ENCODE measurements at places on chromosomes 12 and 14.

- DNase-seq = peak; percentile 45
These were observed 59.4 kb downstream of the TTC7B start for GRCh38 chr14:90756755-90757345.

DNA sequence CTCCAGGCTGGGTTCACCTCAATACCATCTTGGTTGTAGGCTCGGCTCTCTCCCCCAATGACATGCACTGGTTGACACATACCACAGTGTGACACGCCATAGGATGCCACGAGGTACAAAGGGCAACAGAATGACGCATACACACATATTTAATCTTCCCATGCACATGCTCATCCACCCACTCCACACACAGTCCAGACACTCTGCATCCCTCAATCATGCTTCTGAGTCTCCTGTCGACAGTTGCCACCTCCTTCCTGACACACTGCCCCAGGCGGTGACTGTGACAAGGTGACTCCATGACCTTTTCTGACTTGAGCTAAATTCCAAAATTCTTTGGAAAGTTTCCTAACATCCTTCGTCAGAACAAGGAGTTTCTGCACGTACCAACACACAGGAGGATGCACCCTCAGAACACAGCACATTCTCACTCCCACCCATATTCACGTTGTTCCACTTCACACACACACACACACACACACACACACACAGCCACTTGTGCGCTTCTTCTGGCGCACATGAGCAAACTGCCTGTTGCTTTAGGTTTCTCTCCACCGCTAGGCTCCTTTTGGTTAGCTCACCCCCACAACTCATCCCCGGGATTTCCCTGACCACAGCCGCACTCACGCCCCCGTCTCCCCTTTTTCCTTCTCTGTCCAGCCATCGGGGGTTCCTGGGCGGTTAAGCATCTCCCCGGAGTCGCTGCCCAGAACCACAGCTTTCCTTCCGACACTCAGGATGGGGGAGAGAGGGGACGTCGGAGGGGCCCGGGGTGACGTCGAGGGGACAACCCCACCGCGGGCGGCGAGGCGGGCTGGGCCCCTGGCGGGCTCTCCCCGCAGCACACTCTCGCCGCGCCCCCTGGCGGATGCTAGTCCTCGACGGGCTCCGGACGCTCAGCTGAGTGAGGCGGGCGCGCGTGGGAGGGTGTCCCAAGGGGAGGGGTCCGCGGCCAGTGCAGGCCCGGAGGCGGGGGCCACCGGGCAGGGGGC is 536 bp upstream of the WNT1 start:
- peak; percentile 37 for DNase-seq

DNA sequence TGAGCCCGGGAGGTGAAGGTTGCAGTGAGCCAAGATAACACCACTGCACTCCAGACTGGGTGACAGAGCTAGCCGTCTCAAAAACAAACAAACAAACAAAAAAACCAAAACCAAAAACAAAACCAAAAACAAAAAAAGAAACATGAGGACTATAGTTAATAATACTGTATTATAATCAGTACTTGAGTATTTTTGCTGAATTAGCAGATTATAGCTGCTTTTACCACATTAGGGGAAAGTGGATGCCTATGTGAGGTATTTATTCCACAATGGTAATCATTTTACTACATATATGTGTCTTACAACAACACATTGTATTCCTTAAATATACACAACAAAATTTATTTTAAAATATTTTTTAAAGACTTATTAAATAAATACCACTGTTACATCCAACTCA is 101.4 kb upstream of the PPP4R3A start:
- DNase-seq = no peak

- no peak for DNase-seq
These were observed 46.0 kb upstream of the LGR5 start for GRCh38 chr12:71393625-71394024.

- no peak for DNase-seq
These were observed 46.4 kb downstream of the CLMN start for GRCh38 chr14:95273001-95273978.

DNA sequence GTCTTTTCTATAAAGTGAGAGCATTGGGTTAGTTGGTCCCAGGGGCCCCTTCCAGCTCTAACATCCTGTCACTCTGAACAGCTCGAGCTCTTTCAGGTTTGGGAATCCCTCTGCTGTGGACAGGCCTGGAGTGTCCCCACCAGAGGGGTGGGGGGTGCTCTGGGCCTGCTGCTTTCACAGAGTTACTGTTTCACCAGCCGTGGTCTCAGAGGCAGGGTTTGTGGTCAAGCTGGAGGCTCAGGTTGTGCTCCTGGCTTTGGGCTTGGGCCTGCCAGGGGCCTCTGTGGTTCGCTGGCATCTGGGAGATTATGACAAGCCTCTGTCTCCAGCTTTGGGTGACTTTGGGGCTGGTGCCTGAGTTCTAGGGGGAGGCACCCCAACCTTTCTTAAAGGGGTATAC is 59.6 kb downstream of the FBXL14 start:
- DNase-seq = no peak

DNA sequence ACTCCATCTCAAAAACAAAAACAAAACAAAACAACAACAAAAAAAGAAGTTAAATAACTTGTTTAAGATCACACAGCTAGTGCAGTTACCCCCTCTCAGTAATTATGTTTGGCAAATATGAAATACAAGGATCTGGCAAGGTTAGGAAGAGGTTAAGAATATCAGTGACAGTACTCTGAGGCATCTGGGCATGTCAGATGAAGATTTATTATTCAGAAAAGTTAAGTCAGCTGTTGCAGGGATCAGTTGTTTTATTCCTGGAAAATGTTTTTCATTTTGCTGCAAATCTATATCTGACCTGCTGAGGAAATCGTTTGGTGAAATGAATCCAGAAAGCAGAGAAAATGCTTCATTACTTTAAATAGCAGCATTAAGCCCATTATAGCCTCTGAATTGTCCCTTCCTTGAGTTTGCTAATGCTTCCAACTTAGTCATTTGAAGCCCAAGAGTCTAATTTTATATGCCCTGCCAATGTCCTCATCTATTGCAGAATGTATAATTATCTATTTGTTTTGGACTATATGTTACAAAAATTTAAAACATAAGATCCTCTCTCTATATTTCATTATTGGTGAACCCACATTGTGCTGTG is 8.1 kb downstream of the GPX2 start:
- no peak for DNase-seq

GRCh38 chr12:56628671-56629458 is 1.3 kb downstream of the BAZ2A start:
- peak; percentile 44 for DNase-seq

DNA sequence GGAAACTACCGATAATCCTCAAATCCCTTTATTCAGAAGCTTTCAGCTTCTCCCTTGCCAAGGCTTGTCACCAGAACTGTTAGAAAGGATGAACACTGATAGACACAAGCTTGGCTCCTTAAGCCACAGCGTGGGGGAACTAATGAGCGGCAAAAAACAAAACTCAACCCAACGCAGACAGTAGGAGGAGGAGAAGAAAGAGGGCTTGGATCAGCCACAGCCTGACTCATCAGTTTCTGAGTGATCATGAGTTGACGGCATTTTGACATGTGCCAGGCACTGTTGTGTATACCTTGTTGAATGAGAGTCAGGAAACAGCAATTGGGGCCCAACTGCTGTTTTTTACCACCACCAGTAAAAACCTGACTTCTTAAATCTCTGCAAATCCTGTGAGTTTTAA is 23.7 kb downstream of the PLXNC1 start:
- DNase-seq = no peak

GRCh38 chr12:93938931-93939330 is 209.4 kb upstream of the PLXNC1 start:
- DNase-seq = no peak

- DNase-seq = no peak
These were observed 159.7 kb upstream of the NTF3 start for GRCh38 chr12:5272018-5272785.

GRCh38 chr12:11743423-11744409 is 94.2 kb downstream of the ETV6 start:
- no peak for DNase-seq

GRCh38 chr14:96051231-96051630 is 12.1 kb downstream of the C14orf132 start:
- DNase-seq = no peak

DNA sequence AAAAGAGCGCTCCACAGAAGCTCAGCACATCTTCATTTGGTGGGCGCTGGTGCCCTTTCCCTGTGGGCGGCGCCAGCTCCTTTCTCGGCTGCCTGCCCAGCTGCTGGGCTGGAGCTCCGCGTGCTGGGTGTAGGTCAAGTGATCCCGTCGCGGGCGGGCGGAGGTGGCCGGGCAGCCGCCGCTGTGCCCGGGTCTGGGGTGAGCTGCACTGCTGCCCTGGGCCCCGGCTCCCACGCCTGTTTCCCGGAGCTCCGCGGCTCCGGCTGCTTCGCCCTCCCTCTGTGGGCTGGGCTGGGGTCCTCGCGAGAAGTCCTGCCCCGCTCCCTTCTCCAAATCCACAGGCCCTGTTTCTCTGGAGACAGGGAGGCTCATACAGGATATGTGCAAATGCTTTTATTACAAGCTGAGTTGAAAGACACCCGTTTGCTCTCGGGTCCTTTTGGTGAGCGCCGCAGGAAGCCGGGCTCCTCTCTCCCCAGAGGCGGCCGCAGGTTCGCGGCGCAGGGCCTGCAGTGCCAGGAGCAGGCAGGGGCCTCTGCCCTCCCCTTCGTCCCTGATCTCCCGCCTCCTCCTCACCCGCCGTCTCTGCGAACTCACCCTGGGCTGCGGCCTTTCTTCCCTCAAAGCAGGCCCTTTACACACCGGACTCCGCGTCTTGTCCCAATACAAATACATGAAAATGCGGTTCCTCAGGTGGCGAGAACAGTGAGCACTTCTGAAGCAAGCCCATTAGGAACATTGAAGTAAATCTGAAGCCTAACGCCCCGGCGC is 67.8 kb upstream of the CAPRIN2 start:
- DNase-seq = peak; percentile 86

- DNase-seq = no peak
These were observed 26.4 kb downstream of the ACTN1 start for GRCh38 chr14:68952531-68953195.

- DNase-seq = no peak
These were observed 5.8 kb downstream of the EFS start for GRCh38 chr14:23359167-23359626.

DNA sequence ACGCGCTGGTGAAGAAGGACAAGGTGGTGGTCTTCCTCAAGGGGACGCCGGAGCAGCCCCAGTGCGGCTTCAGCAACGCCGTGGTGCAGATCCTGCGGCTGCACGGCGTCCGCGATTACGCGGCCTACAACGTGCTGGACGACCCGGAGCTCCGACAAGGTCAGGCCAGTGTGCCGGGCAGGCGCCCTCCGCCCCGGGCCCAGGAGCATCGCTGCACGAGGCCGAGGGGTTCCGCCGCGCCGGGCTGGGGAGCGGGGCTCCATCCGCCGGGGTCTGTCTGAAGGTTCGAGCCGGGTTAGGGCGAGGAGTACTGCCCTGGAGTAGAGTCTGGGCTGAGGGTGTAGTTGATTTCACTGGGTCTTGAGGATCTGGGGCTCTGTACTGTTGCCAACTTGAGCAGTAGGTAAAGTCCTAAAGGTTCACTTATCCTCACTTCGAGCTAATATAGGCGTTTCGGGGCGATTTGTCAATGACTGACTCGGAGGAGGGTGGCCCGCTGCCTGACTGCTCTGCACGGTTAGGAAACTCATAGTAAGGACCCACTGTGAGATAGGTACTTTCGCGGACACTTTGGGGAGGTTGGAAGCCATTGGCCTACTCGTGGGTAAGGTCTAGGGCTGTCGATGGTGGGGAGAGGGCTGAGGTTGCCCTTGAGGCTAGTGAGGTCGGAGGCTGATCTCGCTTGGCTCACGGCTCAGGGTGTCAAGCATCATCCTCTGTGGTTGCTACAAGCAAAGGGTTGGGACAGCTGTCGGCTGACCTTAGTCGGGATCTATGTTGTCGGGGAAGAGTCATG is 574 bp downstream of the GLRX5 start:
- no peak for DNase-seq

DNA sequence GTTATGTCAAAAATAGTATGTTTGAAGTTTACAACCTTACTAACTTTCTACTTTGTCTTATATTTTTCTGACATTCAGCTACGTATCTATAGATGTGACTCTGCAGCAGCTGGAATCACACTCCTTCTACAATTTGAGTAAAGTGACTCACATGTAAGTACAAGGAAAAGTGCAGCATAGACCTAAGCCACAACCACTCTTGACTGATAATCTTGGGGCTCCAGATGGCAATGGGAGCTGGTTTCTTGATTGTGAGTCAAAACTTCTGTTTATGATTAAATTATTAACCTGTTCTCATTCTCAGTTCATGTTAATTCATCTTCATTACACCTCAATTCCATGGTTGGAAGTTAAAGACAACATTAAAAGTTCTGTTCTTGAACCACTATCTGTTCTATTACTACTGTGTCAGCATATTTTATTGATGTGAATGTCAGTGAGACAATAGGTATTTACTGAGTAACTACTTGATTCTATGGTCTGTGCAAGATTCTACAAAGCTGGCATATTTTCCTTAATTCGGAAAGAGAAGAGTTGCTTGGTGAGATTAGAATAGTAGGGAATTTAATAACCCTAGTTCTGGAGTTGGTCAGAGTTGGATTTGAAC is 112.9 kb downstream of the TSHR start:
- no peak for DNase-seq

- DNase-seq = no peak
These were observed 587.5 kb downstream of the BCL11B start for GRCh38 chr14:98684468-98684867.

DNA sequence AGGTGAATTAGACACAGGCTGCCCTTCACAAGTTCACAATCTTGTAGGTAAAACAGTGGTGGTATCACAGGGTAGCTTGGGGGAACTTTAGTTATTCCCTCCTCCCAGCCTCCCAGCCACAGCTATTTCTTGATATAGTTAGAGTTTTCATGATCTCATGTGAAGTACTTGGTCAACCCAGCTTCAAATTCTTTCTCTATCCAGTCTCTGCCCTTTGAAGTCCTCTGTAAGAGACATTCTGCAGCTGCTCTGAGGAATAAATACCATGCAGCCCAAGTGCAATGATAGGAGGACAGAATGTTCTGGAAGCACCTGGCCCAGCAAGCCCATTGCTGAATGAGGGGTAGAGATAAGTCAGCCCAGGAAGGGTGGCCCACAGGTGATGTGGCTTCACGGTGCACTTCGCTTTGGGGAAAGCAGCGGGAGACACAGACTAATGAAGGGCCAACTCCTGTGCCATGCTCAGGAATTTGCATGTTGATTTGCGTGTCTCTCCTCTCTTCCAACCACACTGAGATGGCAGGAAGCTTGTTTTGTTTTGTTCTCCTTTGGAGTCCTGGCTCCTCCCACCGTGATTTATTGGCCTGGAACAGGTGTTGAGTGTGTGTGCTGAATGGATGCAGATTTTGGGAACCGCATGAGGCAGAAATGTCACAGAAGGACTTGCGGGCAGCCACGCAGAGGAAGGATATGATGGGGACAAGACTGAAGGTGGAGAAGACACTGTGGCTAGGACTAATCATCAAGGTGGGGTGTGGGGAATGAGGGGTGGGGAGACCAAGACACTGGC is 8.0 kb upstream of the TXNRD1 start:
- DNase-seq = peak; percentile 36

GRCh38 chr12:82149045-82149444 is 209.1 kb downstream of the CCDC59 start:
- DNase-seq = no peak

- DNase-seq = no peak
These were observed 90.5 kb upstream of the FOXN3 start for GRCh38 chr14:89507521-89507920.

Data from SHP77 (cell line).